Activated gamma-delta T cell treated with Interleukin-2 at 50 U/mL for 16 hours (primary cell): ENCODE measurements at places on chromosomes 3 and 15.

GRCh38 chr3:186915806-186916796 is 14.2 kb upstream of the ST6GAL1 start:
- DNase-seq: peak; percentile 43

DNA sequence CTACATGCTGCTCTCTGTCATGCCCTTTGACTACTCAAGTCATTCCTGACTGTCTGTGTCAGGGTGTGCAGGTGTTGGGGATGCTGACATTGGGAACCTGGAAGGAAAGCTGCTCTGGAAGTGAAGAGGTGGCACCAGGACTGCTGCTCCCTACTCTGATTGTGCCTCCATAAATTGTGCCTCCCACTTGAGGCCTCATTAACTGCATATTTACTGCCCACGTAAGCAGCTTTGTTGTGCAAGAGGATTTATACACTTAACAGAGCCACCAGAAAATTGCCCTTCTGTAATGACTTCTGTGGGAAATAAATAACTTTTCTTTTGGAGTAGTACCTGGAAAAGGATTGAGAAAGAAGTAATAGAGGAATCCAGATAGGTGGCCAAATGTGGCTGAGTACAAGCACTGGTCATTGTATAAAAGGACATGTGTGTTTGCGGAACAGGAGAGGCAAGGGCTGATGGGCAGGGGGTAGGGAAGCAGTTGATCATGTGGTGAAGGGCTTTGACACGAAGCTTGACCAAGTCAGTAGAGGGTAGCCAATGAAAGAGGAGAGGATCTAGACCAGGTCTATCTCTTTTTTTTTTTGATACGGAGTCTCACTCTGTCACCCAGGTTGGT is 24.8 kb downstream of the IL20RB start:
- DNase-seq: no peak

DNA sequence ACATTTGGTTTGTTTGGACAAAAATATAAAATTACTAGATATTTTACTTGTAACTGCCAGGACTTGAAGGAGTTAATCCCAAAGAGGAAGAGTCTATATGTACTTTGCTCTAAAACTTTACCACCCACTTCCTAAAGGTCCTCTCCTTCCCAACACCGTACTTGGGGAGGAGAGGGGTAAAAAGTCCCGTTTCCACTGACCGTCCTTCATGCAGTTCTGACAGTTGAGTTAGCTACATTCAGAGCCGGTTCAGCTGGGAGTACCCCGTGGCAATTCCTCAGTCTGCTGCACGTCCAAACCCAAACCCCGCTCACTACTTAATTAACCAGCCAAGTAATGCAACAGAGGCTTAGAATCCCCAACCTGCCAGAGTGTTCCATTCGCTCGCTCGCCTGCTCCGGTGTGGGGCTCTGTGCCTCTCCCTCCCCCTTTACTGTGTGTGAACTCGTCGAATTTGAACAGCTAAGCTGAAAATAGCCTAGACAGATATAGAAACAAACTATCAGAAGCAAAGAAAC is 519.7 kb downstream of the FOXP1 start:
- DNase-seq: peak; percentile 20

DNA sequence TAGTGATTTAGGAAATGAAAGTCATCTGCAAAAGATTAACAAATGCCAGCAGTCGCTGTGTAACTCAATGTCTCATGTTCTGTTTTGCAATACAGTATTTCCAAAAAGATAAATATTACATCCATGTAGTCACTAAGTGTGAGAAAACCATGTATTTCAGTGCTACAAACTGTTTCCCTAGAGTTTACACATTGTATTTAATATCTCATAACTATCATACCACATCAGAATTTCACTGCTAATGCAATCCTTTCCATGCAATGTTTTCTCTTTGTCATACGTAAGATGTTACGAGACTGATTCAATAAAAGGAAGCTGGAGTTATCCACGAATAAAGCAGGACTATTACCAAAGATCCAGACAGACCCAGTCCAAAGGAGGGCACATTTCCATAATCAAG is 269.4 kb downstream of the GBE1 start:
- no peak for DNase-seq

- DNase-seq: no peak
Measured at GRCh38 chr3:11735638-11736037, 91.9 kb upstream of the VGLL4 start.

DNA sequence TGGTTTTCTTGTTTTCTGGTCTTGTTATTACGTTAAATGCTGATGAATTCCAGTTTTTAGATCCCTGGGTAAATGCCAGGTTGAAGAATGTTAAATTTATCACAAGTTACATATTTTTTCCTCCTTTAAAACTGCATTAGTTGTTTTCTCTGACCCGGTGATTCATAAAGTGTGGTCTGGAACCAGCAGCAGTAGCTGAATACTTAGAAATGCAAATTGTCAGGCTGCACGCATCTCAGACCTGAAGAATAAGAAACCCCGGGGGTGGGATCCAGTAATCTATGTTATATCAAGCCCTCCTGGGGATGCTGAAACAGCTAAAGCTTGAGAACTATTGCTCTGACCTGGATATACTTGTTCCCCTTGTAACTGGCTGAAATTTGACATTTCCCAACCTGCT is 69.1 kb downstream of the PEX5L start:
- DNase-seq: no peak
